ENCODE measurements at places on chromosomes 7 and 10.
A peak's percentile ranks its signal among the peaks of the same experiment; 100 is the strongest.

GRCh38 chr10:8628351-8628750 lies 573.9 kb downstream of the GATA3 start:
- DNase-seq, result no peak

- no peak for DNase-seq
These were observed 79.3 kb downstream of the JCAD start for GRCh38 chr10:29980084-29980483.

DNA sequence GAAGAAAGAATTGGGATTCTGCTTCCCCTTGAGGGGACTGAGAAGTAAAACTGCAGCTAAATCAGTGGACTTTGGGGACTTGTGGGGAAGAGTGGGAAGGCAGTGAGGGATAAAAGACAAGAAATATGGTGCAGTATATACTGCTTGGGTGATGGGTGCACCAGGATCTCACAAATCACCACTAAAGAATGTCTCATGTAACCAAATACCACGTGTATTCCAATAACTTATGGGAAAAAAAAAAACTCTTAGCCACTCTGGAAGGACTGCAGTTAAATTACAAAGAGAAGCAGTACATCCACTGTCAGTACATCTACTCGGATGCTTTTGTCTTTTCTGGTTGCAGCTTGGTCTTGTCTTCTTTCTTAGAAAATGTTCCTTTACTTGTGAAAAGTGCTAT lies 27.4 kb upstream of the GOT1 start:
- no peak for DNase-seq

- DNase-seq, result no peak
These were observed 135.5 kb upstream of the SORCS3 start for GRCh38 chr10:104505521-104506042.

GRCh38 chr10:110671788-110672579 lies 27.8 kb downstream of the RBM20 start:
- peak; percentile 31 for DNase-seq

DNA sequence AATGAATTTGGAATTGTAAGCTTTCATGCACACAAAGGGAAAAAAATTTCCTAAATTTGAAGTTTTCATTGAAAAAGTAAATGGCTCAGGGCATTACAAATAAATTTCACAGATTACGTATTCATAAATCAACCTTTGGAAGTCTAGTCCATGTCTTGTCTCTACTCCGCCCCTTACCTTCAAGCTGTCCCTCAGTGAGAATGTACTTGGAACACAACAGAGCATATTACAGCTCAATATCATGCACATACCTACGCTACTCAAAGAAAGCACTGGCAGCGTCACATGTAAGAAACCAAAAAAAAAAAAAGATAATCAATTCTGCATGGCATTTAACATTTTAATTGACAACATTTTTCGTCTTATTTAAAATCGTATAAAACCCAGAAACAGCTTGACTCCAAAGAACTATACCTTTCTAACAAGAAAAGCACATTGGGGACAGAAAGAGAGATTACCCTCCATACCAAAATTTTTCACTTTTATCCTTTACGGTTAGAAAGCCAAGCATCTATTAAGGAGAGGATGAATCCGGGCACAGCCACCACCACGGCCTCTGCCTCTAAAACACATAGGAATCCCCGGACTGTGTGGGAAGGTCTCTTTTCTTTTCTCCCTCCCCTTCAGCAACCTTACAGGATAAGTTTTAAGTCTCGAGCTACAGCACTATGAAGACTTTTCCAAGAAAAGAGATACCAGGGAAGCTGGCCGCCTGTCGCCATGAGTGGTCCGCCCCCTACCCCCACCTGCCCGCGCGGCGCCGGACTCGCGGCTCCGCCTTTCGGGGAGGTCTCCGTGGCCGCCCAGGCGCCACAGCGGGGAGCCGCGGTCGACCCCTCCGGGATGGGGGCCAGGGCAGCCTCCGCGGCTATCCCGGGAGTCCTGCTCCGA lies 1.1 kb downstream of the JMJD1C start:
- no peak for DNase-seq

DNA sequence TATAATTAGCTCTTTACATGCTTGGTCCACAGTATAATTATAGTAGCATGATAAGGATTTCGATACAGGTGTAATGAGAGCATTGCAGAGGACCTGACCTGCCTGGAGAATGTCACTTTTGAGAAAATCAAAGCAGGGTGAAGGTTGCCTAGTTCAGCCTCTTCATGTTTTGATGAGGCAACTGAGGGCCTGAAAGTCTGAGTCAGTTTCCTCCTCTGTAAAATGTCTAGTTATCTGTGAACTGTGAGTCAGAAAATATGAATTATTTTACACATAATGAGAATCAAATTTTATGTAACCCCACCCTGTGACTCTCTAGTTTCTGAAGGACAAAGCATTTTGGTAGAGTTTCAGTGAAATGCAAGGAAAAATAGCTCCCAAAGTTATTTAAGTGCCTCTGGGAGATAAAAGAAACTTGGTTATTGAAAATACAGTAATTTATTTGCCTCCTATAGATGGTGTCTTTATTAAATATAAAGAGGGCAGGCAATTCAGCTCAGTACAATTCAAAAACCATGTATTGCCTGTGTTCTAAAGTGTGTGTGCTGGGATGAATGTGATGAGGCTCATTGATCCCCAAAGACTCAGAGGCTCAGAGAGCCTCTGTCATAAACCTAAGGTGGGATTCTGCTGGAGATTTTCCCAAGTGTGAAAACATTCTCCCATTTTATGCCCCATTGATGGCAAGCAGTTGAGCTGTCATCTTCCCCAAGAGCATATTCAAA lies 37.3 kb upstream of the SAMD9L start:
- no peak for DNase-seq

DNA sequence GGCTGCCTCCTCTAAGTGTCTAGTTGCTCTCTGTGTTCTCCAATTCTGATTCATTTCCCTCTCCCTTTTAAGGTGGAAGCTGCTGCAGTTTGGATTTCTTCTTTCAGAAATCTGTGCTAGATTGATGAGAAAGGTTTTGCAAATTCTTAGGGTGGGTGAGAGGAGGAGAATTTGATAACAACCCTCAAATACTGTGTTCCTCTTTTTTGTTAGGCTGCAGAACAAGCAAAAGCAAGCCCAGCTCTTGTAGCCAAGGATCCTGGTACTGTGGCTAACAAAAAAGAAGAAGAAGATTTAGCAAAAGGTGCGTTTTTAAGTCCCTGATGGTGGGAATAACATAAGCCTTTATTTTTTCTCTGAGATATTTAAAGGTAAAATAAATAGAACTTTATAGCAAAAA lies 49.1 kb downstream of the STAM start:
- DNase-seq, result no peak

GRCh38 chr7:31724696-31725095 lies 37.7 kb downstream of the PPP1R17 start:
- no peak for DNase-seq

- no peak for DNase-seq
These were observed 642.8 kb downstream of the TNS3 start for GRCh38 chr7:46939089-46939488.

DNA sequence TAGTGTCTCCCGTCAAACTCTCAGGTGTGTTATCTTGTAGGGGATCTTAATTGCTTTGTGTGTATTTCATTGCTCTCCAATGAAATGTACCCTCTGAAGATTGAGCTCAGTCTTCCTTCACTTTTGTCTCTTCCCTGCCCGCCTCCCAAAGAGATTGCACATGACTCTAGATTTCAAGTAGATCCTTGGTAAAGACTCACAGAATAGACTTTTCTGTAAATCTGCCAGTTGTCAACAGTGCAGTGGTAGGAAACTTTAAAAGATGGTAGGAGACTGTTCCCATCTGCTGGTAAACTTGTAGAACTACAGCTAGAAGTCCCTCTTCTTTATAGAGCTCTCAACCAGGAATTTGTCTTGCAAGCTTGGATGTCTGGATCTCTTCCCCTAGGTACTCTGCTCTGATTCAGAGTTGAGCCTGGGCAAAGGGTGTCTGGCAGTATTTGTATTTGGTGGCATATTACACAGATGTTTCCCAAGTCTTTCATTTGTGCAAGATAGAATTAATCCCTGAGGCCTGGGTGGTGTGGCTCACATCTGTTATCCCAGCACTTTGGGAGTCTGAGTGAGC lies 9.6 kb downstream of the CCL26 start:
- peak; percentile 46 for DNase-seq

GRCh38 chr7:94228678-94229077 lies 166.0 kb upstream of the COL1A2 start:
- no peak for DNase-seq

- DNase-seq, result no peak
These were observed 43.2 kb upstream of the NXPH1 start for GRCh38 chr7:8390262-8390626.

DNA sequence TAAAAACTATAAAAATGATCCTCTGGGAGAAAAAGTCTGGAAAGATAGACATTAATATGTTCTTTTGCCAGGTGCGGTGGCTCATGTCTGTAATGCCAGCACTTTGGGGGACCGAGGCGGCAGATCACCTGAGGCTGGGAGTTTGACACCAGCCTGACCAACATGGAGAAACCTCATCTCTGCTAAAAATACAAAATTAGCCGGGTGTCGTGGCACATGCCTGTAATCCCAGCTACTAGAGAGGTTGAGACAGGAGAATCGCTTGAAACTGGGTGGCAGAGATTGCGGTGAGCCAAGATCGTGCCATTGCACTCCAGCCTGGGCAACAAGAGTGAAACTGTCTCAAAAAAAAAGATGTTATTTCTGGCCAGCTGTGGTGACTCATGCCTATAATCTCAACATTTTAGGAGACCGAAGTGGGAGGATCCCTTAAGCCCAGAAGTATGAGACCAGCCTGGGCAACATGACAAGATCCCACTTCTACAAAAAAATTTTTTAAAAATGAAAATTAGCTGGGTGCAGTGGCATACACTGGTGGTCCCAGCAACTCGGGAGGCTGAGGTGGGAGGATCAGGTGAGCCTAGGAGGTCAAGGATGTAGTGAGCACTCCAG lies 101.9 kb upstream of the LRRN3 start:
- no peak for DNase-seq

DNA sequence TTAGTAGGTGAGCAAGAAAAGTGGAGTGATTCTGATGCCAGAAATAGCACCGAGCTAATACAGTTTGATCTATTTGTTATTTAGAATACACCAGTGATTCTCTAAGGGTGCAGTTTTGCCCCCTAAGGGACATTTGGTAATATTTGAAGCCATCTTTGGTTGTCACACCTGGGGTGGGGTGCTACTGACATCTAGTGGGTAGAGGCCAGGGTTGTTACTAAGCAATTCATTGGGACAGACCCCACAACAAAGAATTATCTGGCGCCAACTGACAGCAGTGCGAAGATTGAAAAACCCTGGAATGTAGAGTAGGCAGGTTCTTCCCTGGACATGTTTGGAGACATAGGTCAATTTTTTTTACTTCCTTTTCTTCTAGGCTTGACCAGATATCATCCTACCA lies 14.6 kb downstream of the PALS2 start:
- peak; percentile 36 for DNase-seq

DNA sequence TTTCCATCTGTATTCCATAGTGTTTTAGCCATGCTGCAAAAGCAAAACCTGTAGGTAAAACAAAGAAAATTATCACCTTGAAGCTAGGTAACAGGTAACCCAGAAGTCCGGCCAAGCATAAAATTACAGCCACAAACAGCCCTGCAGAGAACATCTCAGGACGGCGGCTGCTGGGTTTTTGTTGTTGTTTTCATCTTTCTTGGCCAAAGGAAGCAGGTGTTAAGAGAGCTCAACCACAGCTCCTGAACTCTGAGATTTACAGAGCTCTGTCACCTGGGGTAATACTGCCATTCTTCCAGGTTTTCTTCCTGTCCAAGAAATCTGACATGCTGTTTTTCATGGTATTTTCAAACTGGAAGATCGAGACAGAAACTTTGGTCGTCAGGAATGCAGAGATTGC lies 847 bp upstream of the SCIN start:
- no peak for DNase-seq

GRCh38 chr10:98466861-98467505 lies 20.2 kb upstream of the HPS1 start:
- no peak for DNase-seq

DNA sequence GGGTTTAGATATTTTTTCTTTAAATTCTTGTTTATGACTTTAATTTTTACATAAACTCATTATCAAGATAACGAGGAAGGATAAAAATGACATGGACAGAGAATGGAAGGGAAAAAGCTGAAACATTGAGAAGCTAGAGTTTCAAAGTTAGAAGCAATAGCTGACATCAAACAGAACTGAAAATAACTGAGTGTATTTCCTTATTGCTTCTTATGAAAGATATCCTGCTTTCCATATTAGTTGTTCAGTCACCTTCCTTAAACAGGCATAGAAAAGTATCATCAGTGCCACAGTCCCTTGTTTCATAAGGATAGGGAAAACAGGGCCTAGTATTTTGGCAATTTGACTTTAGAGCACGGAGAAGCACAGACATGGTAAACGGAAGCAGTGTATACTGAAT lies 460.5 kb upstream of the GHITM start:
- no peak for DNase-seq

DNA sequence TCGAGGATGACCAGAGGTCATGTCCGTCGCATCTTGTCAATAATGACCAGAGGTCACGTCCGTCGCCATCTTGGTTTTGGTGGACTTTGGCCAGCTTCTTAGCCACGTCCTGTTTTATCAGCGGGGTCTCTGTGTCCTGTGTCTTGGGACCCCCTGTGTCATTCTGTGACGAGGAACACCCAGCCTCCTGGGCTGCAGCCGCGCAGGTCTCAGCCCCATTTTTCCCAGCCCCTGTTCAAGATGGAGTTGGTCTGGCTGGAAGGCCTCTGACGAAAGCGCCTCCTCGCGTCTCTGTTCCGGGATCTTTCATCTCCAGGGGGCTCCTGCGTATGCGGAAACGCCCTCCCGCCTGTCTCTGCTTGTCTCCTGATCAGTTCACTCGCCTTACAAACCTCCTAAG lies 134.2 kb downstream of the ELFN1 start:
- DNase-seq, result no peak

GRCh38 chr10:51708609-51709008 lies 9.2 kb upstream of the CSTF2T start:
- no peak for DNase-seq

GRCh38 chr7:101953248-101953819 lies 135.9 kb downstream of the CUX1 start:
- DNase-seq, result no peak

GRCh38 chr7:95059842-95060313 lies 152.5 kb downstream of the PPP1R9A start:
- DNase-seq, result no peak

GRCh38 chr10:26455567-26456315 lies 17.6 kb downstream of the APBB1IP start:
- DNase-seq, result no peak

DNA sequence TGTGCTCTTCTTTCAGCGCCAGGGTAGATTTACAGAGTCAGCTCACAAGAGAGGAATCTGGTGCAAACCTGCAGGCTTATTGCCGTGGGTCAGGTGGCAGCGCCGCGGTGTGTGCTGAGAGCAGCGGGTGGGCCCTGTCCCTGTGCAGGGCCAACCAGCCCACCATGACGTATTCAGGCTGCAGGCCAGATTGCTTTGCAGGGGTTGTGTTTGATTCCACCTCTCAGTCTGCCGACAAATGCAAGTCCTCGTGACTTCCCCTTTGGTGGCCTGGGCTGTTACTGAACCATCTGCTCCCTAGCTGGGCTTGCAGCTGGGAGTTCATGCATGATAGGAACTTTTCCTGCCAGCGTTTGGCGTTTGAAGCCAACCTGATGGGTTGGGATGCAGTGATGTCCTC lies 66.7 kb upstream of the LEP start:
- DNase-seq, result no peak

- no peak for DNase-seq
These were observed 20.2 kb upstream of the CCNJ start for GRCh38 chr10:96023168-96023567.
